ENCODE measurements at places on chromosomes 12 and 14.

GRCh38 chr12:124927201-124928094 is 13.0 kb upstream of the UBC start:
- DNase-seq, result no peak

- no peak for DNase-seq
These were observed 108.3 kb downstream of the SLC15A4 start for GRCh38 chr12:128715485-128715884.

GRCh38 chr12:92331383-92331782 is 185.7 kb upstream of the BTG1 start:
- DNase-seq, result no peak

GRCh38 chr14:61489932-61490331 is 168.6 kb downstream of the PRKCH start:
- no peak for DNase-seq

DNA sequence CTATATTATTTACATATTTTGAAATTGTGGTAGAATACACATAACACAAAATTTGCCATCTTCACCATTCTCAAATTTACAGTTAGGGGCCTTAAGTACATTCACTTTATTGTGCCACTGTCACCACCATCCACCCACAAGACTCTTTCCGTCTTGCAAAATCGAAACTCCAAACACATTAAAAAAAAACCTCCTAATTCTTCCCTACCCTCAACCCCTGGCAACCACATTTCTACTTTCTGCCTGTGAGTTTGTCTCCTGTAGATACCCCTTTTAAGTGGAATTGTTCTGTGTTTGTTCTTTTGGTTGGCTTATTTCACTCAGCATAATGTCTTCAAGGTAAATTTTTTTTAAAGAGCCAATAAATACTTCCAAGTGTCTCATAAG is 31.6 kb upstream of the AMIGO2 start:
- DNase-seq, result no peak

DNA sequence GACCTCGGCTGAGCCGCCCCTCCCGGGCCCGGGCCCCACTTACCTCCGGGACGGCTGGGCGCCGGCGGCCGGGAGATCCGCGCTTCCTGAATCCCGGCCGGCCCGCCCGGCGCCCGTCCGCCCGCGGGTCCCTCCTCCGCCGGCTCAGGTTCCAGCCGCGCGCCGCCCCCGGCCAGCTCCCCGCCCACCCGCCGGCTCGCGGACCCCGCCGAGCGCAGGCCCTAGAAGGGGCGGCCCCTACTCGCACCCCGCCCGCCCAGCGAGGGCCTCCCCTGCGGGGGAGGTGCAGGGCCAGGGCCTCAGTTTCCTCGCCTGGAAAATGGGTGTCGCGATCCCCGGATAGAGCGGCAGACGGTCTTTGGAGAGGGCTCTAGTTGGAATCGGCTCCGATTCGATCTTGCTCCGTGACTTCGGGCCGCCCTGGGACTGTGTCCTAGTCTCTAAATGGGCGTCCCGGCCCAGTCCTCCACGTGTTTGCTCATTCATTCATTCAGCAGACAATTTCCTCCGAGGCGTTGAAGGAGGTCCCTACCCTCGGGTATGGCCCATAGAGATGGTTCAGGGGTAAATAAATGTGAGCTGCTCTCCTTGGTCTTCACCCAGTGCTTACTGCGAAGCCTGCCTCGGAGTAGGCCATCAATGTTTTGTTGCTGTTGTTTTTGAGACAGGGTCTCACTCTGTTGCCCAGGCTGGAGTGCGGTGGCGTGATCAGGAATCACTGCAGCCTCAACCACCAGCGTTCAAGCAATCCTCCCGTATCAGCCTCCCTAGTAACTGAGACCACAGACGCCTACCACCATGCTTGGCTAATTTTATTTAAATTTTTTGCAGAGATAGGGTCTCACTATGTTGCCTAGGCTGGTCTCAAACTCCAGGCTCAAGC is at the start of gene TRPV4:
TRPV4 (minus strand) TSS at position 92 of the 883 bp plus-strand sequence. CDS start 18,602 bp downstream, outside the sequence.
- DNase-seq, result no peak

- DNase-seq, result no peak
These were observed 43.2 kb upstream of the BMAL2 start for GRCh38 chr12:27289414-27289813.

DNA sequence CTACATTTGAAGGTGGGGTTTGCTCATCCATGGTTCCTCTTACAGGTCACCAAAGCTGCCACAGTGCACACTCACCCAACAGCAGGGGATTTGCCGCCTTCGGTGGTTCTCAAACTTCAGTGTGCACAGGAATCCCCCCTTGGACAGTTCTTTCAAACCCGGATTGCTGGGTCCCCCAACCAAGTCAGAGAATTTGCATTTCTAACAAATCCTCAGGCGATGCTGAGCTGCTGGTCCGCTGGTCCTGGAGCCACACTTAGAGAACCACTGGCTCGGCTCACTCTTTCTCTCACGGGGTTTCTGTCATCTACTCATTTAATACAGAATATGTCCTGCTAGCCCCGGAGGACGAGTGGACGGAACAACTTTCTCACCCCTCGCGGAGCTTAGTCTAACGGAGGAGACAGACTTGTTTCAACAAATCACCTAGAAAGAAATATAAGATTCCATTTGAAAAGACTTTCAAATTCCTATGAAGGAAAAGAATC is 24.1 kb upstream of the ZFP36L1 start:
- no peak for DNase-seq

GRCh38 chr14:35034440-35034833 is 11.6 kb upstream of the FAM177A1 start:
- no peak for DNase-seq

DNA sequence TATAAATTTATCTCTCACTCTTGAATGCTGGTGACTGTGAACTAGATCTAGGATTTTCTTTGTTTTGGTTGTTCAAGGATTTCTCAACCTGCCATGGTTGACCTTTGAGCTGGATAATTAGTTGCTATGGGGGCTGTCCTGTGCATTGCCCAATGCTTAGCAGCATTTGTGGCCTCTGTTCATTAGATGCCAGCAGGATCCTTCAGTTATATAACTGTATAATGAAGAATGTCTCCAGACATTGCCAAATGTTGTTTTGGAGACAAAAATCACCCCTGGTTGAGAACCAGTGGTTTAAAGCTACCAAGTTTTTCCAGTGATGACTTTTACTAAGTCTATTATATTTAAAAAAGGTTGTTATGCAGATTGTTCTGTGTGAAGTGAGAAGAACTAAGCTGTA is 147.9 kb upstream of the STXBP6 start:
- no peak for DNase-seq

GRCh38 chr12:68416826-68417225 is 84.7 kb upstream of the MDM1 start:
- DNase-seq, result no peak

GRCh38 chr12:123595729-123596128 is 6.2 kb upstream of the DDX55 start:
- DNase-seq, result no peak

GRCh38 chr12:45879363-45879895 is 110.9 kb downstream of the SCAF11 start:
- DNase-seq, result no peak

DNA sequence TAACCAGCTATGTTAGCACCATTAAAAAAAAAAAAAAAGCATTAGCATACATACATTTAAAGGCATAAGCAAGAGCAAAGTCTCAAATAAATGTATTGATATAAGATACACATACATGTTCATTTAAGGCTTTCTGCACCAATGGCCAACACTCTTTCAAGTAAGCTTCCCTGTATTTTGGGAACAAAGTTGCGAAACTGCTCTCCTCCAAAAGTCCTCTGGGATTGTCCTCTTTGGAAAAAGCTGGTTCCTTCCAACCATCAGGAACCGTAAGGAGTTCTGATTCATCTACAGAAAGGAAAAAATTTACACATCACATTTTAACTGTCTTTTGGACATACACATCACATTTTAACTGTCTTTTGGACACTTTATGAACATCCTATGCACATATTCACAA is 3.2 kb downstream of the KRR1 start:
- no peak for DNase-seq

Measured in GOT3 (cell line).